ENCODE measurements at places on chromosomes 12 and 14.
A peak's percentile ranks its signal among the peaks of the same experiment; 100 is the strongest.

DNA sequence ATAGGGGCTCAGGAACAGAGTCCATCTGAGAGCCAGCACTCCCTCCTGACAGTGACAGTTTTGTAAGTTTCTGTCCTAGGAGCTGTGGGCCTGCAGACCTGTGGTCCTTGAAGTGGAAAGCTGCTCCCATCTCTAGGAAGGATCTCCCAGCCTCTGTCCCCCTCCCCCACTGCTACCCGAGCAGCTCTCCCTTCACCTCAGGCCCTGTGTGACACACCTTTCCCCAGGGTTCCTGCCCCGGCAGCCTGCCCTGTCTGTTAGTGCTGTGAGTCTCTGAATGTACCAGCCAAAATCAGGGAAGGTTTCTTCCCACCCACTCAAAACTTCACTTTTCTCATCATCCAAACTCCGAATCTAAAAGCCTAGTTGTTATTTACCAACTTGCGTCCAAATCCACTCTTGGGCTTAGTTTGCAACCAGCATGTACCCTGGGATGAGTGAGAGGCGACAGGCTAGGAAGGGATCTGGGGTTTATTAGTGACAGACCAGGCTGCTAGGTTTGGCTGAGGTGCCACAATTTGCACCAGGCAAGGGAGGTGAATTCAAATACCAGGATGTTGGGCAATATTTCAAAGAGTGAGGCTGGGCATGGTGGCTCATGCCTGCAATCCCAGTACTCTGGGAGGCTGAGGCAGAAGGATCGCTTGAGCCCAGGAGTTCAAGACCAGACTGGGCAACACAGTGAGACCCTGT, 39.9 kb downstream of the NINJ2 start:
- H3K36me3 ChIP-seq: no peaks in the 10 kb centered on the region
- no peak overlapping the region for H3K27ac ChIP-seq
- peaks cover 6% of the 10 kb centered on the region for H3K4me1 ChIP-seq
- H3K4me3 ChIP-seq: no peak overlapping the region

GRCh38 chr14:31207755-31208545, at the start of gene HECTD1:
Gene HECTD1, minus strand, starts transcription at chr14:31207793. Its CDS starts 1,857 bp downstream, at chr14:31205936.
- no peaks in the 10 kb centered on the region for H3K27me3 ChIP-seq
- peak within 1 kb of the TSS; percentile 96 for H3K4me3 ChIP-seq
- peak within 1 kb of the TSS; percentile 99 for H3K27ac ChIP-seq
- peak; percentile 94 for DNase-seq
- peaks cover 12% of the 10 kb centered on the region for H3K36me3 ChIP-seq
- H3K4me1 ChIP-seq: peaks cover 18% of the 10 kb centered on the region

DNA sequence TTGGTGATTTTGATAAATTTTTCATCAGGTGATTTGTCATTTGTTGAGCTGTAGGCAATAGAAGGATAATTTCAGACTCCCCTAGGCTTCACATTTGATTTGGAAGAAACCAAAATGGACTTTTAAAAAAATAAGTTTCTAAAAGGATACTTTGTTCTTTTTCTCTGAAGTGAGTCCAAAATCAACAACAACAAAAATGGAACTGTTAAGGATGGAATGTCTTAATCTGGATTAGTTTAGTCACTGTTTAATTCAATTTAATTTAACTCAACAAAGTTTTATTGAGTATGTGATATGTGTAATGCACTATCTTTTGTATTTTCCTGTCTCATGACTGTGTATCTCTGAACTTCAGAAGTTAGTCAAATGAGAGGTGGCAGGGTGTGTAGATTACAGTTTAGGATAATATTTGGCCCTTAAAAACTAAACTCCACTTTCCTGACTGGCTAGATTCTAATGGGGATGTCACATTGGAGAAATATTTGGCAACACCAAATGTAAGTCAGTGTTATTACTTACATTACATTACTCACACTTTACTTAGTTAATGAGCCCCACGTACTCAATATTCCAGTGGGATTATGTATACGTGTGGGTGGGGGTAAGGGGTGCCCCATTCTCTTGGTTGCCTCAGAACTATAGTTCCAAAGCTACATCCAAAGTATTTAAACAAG, 209.7 kb downstream of the BCAT1 start:
- no peak overlapping the region for H3K4me3 ChIP-seq
- no peak for DNase-seq
- no peak overlapping the region for H3K27ac ChIP-seq

GRCh38 chr14:22305607-22306006, 283.4 kb downstream of the DAD1 start:
- no peaks in the 10 kb centered on the region for H3K27me3 ChIP-seq
- H3K4me1 ChIP-seq: no peaks in the 10 kb centered on the region
- no peak overlapping the region for H3K4me3 ChIP-seq
- no peaks in the 10 kb centered on the region for H3K36me3 ChIP-seq
- H3K27ac ChIP-seq: no peak overlapping the region

DNA sequence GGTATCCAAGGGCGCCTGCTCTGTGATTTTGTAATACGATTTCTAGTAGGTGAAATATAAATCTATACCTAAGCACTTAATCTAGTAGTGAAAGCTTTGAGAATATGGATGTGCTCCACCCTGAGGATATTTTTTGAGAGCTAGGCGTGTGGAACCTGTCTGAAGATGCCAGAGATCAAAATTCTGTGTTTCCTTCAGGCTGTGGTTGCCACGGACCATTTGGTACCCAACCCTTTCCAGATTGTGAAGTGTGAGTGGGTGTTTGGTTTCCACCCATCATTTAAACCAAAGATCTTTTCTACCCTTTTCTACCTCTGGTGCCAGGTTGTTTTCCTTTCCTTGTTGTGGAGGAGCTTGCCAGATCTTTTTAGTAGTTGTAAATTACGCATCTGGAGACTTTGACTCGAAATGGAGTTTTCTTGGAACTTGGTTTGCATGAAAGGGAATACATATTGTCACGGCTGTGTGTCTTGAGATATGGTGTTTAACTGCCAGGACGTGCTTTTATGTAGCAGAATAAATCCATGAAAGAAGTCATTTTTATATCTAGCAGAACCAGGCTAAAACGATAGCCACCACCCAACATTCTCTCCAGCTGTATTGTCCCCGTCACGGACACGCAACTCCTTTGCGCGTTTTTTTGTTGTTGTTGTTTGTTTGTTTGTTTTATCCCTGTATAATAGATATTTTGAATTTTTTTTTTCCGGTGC, 2.2 kb downstream of the LRFN5 start:
- no peaks in the 10 kb centered on the region for H3K36me3 ChIP-seq
- peaks cover 87% of the 10 kb centered on the region for H3K27me3 ChIP-seq
- no peak overlapping the region for H3K27ac ChIP-seq
- DNase-seq: no peak
- H3K4me1 ChIP-seq: peaks cover 35% of the 10 kb centered on the region

DNA sequence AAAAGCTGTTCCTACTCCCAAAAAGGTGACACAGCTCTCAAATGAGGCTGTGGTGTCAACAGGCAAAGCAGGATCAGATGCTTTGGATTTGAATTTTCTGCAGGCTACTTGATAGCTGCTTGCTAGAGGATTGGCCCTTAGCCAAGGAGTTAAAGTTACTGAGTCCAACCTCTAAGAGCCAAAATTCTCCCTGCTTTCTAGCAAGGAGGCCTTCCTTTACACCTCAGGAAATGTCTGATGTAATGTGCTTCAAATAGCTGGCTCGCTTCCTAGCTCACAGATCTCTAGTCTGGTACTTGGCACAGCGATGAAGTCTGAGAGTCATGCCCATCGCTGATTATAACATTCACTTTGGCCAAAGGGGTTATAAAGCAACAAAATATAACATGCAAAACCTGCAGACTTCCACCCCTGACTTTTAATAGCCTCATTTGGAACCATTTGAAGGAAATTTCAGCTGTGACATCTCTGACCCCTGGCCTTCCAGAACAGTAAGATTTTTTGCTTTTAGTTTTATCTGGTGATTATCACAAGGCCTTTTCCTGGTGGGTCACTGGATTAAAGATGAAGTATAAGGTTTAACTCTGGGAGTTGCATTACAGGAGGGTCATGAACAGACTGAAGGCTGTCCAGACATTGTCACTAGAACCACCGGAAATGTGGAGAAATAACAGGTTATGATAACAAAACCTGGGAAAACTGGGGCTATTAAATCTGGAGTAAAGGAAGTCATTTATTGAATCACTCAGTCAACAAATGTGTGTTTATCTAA, 189.7 kb downstream of the EPS8 start:
- no peak for DNase-seq
- no peak overlapping the region for H3K4me3 ChIP-seq
- no peak overlapping the region for H3K27ac ChIP-seq
- peaks cover 12% of the 10 kb centered on the region for H3K4me1 ChIP-seq

GRCh38 chr14:32572867-32573150, 243.7 kb downstream of the AKAP6 start:
- peak overlapping the region; percentile 24 for H3K27ac ChIP-seq
- peaks cover 21% of the 10 kb centered on the region for H3K27me3 ChIP-seq
- peaks cover 6% of the 10 kb centered on the region for H3K4me1 ChIP-seq
- no peak overlapping the region for H3K4me3 ChIP-seq
- DNase-seq: no peak
- no peaks in the 10 kb centered on the region for H3K36me3 ChIP-seq

DNA sequence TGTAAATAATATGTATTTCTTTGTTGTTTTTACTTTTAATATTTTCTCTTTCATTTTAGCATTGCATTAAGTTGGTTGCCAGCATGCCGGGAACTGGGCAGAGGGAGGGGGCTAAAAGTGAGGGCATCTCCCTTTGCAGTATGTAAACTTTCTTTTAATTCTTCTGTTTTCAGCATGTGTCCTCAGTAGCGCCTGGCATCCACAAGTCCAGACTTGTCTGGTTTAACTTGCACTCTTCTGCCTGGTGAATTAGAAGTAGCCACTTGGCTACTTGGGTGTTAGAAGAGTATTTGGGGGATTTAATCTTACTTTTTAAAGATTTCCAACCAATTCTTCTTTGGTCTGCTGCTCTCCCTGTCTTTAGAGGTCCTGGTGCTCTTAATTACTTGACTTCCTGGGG, 117.2 kb upstream of the SCAF11 start:
- no peak for DNase-seq
- H3K4me3 ChIP-seq: no peak overlapping the region
- no peaks in the 10 kb centered on the region for H3K36me3 ChIP-seq
- H3K4me1 ChIP-seq: no peaks in the 10 kb centered on the region
- H3K27me3 ChIP-seq: no peaks in the 10 kb centered on the region
